SIG-M5 (cell line): ENCODE measurements at places on chromosomes 1 and 21.
A peak's percentile ranks its signal among the peaks of the same experiment; 100 is the strongest.

- DNase-seq, result no peak
Observed at GRCh38 chr1:88068407-88068960, 615.6 kb upstream of the PKN2 start.

DNA sequence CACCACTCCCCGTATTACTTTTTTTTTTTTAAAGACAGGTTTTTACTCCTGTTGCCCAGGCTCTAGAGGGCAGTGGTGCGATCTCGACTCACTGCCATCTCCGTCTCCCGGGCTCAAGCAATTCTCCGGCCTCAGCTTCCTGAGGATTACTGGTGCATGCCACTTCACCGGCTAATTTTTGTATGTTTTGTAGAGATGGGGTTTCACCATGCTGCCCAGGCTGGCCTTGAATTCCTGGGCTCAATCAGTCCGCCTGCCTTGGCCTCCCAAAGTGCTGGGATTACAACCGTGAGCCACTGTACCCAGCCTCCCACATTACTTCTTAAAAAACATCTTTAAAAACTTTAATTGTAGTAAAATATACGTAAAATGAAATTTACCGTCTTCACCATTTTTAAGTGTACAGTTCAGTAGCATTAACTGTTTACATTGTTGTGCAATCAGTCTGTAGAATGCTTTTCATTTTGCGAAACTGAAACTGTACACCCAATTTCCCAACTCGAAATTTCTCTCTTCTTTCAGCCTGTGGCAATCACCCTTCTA lies 77.0 kb downstream of the ZMYM4 start:
- DNase-seq, result peak; percentile 63

DNA sequence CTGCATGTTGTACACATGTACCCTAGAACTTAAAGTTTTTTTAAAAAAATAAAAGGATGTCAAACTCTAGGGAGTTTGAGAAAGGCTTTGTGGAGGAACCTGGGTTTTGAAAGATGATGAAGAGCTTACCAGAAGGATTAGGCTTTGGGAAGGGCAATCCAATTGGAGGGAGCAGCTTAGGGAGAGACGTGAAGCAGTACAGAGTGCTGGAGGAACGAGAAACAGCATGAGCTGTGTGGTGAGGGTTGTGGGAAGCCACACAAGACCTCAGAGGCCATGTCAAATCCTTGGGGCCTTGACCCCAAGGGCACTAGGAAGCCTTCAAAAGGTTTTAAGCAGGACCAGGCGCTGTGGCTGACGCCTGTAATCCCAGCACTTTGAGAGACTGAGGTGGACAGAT lies 8.4 kb upstream of the KPNA6 start:
- DNase-seq, result no peak

DNA sequence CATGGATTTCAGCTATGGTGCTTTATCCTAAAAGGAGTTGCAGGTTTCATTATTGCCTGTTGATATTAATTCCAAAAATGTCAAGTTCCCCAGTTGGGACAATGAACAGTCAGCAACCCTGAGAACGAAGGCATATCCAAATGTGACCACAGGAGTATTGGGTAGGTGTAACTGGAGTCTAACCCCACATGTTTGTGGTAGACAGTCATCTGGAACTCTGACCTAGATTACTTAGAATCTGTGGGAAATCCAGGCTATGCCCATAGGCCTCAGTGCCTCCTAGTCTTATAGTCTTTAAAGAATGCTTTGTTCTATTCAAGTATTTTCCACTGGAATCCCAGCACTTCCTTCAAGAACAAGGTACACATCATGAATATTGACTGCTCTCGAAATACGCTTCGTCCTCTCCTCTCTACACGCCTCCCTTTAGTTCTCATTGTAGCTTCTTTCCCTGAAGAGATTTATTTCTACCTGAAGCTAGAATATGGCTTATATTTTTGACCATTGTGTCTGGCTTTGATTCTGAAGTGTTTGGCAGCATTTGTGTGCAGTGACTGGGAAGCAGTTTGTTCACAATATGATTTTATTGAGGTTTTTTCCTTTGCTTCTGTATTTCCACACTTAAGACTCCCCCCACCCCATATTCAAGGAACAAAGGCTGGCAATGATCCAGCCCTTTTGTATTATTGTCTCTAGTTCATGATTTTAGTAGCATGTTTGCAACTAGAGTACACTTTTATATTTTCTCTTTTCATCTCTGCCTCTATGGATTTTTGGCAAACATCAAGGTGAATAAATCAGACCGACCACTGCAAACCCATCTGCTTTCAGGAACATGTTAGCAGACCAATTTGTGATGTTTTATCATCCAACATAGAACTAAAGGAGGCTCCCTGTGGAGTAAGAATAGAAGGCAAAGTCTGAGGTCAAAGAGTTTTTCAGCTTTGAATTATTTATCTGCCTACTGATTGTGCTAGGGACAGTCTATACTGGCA lies 178.6 kb downstream of the GPR52 start:
- no peak for DNase-seq

DNA sequence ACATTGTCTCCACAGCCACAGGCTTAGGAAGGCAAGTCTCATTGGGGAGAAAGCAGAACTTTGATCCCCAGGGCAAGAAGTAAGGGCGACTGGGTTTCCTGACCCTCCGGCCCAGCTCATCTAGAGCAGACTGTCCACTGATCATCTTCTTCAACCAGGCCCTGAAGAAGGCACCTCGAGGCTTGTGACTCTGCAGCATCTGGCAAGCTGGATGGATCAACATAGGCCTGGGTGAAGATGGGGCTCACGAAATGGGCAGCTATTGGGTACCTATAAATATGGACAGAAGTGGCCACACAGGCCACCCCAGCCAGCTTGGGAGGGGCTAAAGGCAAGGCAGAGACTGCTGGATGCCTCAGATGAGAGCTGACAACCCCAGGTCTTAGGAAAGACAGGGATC lies 13.0 kb downstream of the TAL1 start:
- DNase-seq, result no peak

DNA sequence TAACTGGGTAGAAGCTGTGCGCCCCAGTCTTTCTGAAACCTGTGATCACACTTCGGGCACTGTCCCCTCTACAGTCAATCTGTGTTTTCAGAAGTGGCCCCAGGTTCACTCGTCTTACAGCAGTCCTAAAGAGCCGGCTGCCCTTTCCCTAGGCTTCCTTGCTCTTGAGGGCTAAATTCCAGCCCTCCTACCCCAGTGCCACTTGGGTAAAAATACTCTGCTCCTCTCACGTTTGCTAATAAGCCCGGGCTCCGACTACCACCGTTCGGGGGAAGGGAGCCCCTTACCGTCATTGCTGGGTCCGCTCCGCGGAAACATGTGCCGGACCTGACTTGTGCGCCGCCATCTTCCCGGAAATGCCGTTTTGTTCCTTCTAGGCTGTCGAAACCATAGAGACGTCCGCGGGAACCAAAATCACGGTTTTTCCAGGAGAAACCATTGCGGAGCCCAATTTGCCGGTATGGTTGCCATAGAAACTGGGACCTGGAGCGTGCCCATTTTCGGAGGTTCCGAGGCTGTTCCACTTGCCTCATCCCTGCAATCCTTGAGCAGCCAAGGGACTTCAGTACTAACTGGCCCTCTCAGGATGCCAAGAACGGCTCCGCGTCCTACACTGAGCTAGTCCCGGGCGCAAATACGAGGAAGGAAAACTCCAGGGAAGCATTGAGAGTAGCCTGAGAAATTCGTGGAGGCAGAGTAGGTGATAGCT lies at the start of gene GPATCH4:
Gene GPATCH4 (minus strand): TSS at position 358 of the 709 bp plus-strand sequence.
- no peak for DNase-seq

DNA sequence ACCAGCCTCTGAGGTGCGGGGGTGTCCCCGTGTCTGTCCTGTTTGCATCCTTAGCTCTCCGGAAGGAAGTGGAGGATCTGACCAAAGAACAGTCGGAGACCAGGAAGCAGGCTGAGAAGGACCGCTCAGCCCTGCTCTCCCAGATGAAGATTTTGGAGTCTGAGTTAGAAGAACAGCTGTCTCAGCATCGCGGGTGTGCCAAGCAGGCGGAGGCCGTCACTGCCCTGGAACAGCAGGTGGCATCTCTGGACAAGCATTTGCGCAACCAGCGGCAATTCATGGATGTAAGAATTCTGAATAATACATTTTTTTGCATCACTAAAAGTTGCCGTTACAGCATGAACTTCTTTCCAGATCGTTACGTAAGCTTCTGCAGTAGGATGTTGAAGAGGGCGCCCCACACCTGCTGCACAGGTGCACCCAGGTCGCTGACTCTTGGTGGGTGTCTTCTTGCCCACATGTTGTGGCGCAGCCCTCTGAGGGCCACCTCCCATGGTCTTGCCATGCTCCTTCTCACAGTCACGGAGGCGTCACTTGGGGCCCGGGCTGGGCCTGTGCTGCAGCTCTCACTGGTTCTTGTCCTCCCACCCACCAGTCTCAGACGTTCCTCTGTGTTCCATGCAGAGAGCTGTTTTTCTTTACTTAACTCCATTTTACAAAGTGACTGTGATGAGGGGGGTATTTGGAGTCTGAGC lies 61.3 kb upstream of the DIP2A start:
- no peak for DNase-seq

- no peak for DNase-seq
Observed at GRCh38 chr1:235473806-235474205, 30.4 kb downstream of the B3GALNT2 start.

- no peak for DNase-seq
Observed at GRCh38 chr1:153659175-153659534, 652 bp downstream of the SNAPIN start.

GRCh38 chr1:8560035-8560434 lies 242.1 kb downstream of the SLC45A1 start:
- DNase-seq, result no peak

DNA sequence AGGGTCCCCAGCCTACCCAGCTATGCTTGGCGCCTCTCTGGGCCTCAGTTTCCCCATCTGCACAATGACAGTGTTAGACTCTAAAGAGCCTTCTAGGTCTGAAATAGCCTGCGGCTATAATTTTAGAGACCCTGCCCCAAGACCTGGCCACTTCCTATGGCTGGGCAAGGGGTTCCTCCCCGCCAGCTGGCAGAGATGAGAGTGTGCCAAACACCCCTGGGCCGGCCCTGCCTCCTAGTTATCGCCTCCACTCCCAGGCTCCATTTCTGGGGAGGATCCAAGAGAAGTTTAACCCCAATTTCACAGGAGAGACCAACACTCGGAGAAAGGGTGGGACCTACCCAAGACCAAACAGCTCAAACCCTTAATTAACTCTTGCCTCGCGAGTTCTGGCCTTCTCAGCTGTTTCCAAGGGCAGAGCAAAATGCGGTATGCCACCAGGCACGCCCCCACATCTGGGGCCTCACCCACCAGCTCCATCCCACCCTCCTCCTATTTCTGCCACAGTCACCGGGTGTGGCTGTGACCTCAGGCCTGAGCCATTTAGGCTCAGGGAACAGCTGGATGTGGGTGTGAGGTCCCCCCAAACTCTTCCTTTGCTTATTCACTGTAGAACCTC lies 35.7 kb downstream of the TTC39A start:
- no peak for DNase-seq

DNA sequence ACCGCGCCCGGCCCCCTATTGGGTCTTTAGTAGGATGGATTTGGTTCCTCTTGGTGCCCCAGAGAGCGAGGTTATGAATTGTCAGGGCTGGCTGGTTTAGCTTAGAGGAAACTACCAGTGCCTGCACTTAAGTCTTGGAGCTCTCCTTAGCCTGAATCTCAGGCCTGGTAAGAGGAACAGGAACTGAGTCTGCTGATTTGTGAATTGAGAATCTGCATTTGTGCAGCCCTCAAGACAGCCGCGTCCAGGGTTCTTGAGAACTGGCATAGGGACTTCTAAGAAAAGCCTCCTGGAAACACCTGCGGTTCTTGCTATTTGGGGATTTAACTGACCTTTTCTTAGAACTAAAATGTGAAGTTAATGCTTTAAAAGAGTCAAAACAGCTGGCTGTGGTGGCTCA lies 1.7 kb downstream of the NECAP2 start:
- no peak for DNase-seq

- no peak for DNase-seq
Observed at GRCh38 chr1:27360159-27361043, 6.4 kb downstream of the MAP3K6 start.

- DNase-seq, result no peak
Observed at GRCh38 chr1:221776495-221777301, 34.8 kb upstream of the DUSP10 start.

DNA sequence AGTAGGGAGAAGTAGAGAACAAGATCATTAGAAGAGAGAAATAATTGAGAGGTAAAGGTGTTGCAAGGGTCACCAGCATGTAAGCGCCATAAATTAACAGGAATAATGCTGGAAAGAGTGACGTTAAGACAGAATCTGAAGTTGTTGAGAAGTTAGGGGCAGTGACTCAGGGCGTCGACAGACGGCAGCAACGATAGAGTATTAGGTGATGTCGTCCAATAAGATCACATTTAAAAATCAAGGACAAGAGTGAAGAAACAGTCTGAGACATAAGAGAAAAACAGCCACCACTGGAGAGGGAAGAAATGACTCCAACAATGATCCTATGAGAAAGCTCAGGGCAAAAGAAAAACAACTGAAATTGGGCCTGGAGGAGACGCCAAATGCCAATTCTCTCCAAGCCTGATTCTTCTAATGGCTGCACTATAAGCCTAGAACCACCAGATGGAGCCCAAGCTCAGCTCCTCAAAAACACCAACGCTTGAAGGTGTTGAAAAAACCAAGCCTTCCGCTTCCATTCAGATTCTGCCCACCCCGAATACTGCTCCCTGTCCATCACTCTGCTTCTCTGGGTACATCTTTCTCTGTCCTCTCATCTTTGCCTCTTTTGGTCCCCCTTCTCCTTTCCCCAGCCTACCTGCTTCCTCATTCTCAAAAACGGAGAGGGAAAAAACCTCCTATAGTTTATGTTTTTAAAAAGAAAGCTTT lies 70.0 kb downstream of the LUZP1 start:
- DNase-seq, result no peak

GRCh38 chr1:175174309-175175102 lies 18.1 kb downstream of the KIAA0040 start:
- no peak for DNase-seq

GRCh38 chr21:27246741-27247140 lies 279.9 kb upstream of the ADAMTS5 start:
- no peak for DNase-seq

- no peak for DNase-seq
Observed at GRCh38 chr1:3105167-3105863, 36.3 kb downstream of the PRDM16 start.

DNA sequence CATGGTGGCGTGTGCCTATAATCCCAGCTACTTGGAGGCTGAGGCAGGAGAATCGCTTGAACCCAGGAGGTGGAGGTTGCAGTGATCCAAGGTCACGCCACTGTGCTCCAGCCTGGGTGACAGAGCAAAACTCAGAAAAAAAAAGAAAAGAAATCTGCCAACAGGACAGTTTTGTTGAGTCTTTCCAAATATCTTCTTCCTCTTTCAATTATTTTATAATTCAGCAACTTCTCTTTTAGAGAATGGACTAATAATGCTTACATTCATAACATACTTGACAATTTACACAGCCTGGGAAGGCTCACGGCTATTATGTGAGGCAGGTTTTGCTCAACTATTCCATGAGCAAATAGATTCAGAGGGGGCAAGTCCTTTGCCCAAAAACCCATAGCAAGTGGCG lies 18.1 kb downstream of the CNR2 start:
- DNase-seq, result no peak
